Cardiac ventricle fibroblast (primary cell): ENCODE measurements at places on chromosomes 6 and 20. TPM values are rescaled to one million over a fixed set of nuclear protein-coding genes. Genes with fewer than 3 reads are reported as not detected.

The CCDC170 gene
- total RNA-seq = 0.15 and 0.31 TPM in 2 replicates

The PPP1R14C gene
- 1.2 TPM in 1 of 2 replicates, not detected in the other for total RNA-seq

The CFAP61 gene
- total RNA-seq = not detected in 2 replicates

The TUBE1 gene
- total RNA-seq = 12.4 and 28.8 TPM in 2 replicates

The LY86 gene
- total RNA-seq = not detected in 2 replicates

The CASS4 gene
- 2.8 and 4.0 TPM in 2 replicates for total RNA-seq

The TUBB2B gene
- total RNA-seq = not detected in 2 replicates

The TINAG gene
- total RNA-seq = not detected in 2 replicates

The CST8 gene
- total RNA-seq = not detected in 2 replicates

The LAMA4 gene
- total RNA-seq = 638 and 750 TPM in 2 replicates

The MTHFD1L gene
- total RNA-seq = 16.5 and 19.3 TPM in 2 replicates

The DDX43 gene
- total RNA-seq = 0.37 and 2.3 TPM in 2 replicates

The HLA-C gene
- total RNA-seq = 237 and 249 TPM in 2 replicates

The CLIC5 gene
- 0.25 TPM in 1 of 2 replicates, not detected in the other for total RNA-seq

The ZNF343 gene
- total RNA-seq = 4.8 and 16.0 TPM in 2 replicates

The HNF4A gene
- total RNA-seq = not detected in 2 replicates

The IRF4 gene
- total RNA-seq = not detected in 2 replicates

The NFKBIE gene
- total RNA-seq = 6.2 and 6.5 TPM in 2 replicates

The MYL9 gene
- 30.6 and 39.0 TPM in 2 replicates for total RNA-seq

The LST1 gene
- not detected in 2 replicates for total RNA-seq

The SYCP2L gene
- not detected in 2 replicates for total RNA-seq

The DOK5 gene
- 12.3 and 15.8 TPM in 2 replicates for total RNA-seq

The TRIM15 gene
- not detected in 2 replicates for total RNA-seq

The SLC17A3 gene
- not detected in 2 replicates for total RNA-seq

The BNIP5 gene
- not detected in 2 replicates for total RNA-seq

The ACSS2 gene
- total RNA-seq = 38.8 and 46.5 TPM in 2 replicates

The LAMP5 gene
- not detected in 2 replicates for total RNA-seq

The RBM12 gene
- total RNA-seq = 27.3 and 29.3 TPM in 2 replicates

The TSPO2 gene
- not detected in 2 replicates for total RNA-seq

The RCAN2 gene
- total RNA-seq = 0.10 and 0.37 TPM in 2 replicates

The SLC17A2 gene
- total RNA-seq = not detected in 2 replicates

The BPI gene
- not detected in 2 replicates for total RNA-seq

The RIN2 gene
- total RNA-seq = 38.9 and 40.7 TPM in 2 replicates

The LRRN4 gene
- not detected in 2 replicates for total RNA-seq

The FAM209B gene
- total RNA-seq = not detected in 2 replicates

The RBPJL gene
- total RNA-seq = not detected in 2 replicates

The ADTRP gene
- total RNA-seq = not detected in 2 replicates

The RSPH4A gene
- not detected in 2 replicates for total RNA-seq

The CAP2 gene
- 0.49 and 1.2 TPM in 2 replicates for total RNA-seq

The RAB5IF gene
- 62.5 and 67.3 TPM in 2 replicates for total RNA-seq

The HLA-DRB1 gene
- total RNA-seq = 0.37 TPM in 1 of 2 replicates, not detected in the other
